ENCODE measurements at places on chromosomes 2 and 18.

DNA sequence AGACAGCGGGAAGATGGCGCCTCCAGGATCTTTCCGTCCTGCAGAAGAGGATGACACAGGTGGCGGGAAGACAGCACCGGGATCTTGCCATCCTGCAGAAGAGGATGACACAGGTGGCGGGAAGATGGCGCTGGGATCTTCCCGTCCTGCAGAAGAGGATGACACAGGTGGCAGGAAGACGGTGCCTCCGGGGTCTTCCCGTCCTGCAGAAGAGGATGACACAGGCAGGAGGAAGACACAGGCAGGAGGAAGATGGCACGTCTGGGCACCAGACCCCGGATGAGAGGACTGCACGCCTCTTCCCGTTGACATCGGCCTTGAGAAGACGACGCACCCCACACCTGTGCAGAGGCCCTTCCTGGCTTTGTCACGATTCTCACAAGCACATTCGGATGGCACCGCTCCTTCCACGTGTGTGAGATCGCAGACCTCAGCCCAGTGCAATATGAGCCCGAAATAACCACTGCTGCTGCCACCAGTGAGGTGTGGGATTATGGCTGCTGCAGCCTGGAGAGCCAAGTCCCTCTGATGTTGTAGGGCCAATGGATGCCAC is 79.4 kb upstream of the SNTG2 start:
- no peak for DNase-seq

DNA sequence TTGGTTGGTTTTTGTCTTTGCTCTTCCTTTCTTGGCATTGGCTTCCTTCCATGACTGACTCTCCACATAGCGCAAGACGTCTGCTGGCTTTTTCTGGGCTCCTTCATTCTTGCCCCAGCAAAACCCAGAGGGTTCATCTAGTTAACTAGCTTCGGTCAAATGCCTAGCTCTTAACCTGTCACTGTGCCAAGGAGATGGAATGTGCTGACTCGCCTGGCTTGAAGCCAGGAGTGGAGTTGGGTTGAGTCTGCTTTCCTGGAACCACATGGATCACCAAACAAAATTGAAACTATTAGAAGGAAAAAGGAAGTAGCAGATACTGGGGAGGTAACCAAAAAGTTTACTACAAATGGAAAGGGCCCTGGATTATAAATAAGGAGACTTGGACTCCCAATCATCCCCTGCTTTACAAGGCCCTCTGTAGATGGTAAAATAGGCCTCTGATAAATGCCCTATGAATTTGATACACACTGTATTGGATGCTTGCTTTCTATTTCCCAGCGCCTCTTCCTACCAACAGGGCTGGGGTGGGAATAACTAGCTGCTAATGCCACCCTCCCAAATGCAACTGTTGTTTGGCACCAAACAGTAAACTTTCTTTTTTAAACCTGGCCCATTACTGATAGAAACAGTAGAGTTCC is 11.3 kb downstream of the MALT1 start:
- no peak for DNase-seq

DNA sequence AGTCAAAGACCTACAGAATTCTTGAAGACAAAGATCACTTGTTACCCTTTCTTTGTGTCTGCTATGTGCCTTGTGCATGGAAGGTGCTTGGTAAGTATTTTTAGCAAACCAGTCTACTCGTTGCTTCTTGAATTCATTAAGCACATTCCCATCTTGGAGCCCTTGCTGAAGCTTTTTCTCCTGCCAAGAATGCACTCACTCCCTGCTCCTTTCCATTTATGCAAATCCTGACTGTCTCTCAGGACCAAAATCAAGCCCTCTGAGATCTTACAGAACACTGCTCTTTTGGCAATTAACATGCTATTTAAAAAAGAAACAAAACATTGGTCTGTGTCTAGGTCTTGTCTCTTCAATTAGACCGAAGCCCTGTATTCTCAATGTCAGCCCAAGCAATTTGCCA is 75.8 kb downstream of the CLHC1 start:
- DNase-seq: no peak

GRCh38 chr18:31918733-31919132 is 24.2 kb downstream of the TRAPPC8 start:
- no peak for DNase-seq

DNA sequence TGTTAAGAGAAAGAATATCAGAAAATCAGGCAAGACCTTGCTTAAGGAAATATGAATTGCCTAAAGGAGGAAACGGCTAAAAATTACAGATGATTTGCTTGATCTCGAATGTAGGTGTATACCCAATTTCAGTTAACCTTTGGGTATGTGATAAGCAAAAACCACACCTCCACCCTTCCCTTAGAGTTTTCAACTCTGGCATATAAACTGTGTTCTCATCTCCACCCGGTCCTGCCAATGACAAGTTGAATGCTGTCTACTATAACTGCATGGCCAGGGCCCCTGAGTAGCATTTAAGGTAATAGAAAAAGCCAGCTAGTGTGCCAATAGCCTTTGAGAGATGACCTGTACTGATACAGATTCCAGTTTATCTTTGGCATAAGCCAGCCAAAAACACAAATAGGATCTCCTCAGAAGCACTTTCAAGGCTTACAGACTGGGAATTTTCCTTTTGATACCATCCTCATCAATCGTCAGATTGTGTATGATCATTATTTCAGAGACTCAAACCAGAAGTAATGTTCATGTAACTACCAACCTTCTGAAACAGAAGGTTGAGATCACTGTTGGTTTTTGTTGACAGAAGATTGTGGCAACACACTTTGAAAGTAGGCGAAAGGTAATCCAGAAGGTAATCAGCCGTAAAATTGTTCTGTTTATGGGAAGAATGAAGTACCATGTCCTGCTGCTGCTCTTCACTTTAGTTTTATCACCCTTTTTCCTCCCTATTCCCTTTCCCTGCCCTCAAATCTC is 163.1 kb downstream of the GFPT1 start:
- DNase-seq: no peak

DNA sequence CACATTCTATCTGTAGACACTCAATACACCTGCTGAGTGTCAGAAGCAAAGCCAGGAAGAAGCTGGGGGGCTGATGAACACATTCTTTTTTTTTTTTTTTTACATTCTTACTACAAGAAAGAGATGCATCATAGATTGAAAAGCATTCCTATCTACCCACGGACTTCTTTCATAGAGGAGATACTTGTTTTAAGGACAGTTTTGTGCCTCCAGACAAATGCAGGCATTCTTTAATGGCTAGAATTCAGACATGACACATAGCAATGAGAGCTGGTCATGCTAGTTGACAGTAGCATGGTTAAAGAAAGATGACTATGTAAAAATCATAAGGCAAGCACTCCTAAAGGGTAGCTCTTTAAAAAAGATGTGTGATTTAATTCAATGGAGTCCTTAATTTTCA is 110.2 kb downstream of the EPHA4 start:
- DNase-seq: no peak

DNA sequence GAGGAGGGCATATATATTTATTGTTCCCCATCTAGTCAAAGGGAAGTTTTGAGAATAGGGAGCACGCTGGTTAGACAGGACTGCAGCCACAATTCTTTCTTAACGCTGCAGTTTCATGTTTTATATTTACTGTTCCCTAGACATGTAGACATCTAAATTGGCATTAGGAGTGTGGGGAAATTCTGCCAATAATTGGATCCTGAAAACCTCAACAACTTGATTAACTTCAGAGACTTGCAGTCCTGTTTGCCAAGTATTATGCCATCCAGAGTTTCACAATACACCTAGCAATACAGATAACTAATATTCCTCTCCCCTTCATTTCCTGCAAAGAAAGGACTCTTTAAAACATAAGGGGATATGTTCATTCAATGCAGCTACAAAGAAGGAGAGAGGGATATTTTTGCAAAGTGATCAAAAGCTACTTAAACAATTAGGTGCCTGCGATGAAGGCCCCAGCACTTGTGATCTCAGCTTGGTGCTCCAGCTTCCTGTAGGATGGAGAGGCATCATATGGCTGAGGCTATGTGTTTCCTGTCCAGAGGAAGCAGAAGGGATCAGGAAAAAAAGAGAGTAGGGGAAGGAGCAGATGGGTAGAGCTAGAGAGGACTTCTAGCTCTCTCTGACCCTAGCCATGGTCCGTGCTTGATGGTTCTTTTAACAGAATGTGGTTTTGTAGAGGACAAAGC is 264.4 kb downstream of the MTX2 start:
- DNase-seq: no peak

DNA sequence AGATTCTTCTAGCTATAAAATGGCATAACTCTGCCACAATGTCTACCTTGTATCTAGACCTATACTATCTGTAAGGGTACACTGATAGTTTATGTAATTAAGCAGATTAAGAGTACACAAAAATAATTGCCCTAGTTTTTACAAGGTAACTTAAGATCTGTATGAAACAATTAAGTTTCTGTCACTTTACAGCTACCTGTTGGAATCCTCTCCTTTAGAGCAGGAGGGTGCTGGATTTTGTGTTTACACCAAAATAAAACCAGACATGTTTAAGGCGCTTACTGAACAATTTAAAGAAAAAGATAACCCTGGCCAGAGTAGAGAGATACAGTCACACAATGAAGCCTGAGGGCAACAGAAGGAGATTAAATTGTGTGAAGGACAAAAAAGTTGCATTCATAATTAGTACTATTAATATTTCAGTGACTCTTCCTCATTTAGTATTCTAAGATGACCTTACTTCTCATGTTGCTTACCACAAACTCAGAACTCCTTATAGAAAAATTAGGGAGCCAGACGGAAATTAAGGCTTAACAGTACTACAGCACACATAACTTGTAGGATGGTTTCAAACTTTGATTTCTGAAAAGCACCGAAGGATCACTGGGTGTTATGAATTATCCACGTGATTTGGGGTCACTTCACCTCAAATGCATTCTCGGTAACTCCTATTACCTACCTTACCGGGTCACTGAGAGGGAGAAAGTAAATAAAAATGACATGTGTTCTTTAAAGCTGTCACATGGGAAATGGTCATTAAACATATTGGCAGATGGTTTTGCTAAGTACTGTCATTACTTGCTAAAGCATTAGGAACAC is 1.0 kb downstream of the DARS1 start:
- no peak for DNase-seq

DNA sequence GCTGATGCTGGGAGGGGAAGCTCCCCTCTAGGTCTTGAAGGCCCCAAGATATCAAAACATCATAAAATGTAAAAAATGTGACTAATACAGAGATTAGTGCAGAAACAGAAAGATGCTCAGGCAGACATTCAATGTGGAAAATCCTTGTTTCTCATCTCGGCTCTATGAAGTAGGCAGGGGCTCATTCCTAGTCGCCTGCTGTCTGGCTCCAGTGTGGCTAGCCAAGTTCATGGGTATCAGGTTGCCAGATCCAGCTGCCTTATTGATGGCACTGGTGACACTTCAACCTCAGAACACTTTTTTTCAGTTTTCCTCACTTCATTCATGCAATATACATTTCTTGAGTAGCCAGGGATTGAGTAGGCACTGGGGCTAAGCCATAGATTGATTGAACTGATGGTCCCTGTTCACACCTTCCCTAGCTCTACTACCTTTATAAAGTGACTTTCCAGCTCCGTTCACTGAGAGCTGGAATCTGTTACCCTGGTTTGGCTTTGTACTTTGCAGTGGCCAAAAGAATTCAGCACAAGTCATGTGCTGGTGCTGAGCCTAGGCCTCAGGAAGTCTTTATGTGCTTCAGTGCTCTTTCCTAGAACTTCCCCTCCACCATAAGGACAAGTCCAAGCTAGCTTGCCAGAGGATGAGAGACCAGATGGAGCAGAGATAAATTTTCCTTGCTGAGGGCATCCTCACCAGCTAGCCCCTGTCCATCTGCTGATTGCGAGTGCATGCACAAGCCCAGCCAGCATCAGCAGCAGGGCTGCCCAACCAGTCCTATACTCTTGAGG is 373.6 kb upstream of the ST6GAL2 start:
- DNase-seq: no peak

DNA sequence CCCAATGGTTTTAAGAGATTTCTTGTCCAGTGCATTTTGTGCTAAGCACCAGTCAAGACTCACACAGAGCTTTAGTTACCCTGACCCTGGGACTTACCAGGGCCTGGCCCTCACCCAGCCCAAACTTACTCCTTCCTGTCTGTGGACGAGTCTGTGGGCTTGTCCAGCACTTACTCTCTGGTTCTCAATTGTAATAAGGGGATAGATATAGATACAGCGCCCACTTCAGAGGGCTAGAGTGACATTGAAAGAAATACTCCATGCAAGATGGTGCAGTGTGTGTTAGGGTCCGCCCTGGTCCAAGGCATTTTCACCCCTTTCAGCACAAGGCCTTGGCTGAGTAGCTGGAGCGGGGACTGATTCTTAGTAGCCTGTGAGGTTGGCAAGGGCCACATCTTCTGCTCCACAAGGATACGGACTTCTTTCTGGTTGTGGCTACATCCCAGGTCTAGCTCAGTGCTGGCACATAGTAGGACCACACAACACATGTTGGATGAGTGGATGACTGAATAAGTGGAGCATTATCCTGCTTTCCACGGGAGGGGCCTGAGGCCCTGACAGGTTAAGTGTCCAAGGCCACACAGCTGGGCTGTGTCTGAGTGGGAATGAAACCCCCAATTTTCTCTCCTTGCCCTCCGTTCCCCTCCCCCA is 3.8 kb upstream of the ARID5A start:
- no peak for DNase-seq

- no peak for DNase-seq
Observed at GRCh38 chr2:241425368-241425767, 69.3 kb downstream of the FARP2 start.

- no peak for DNase-seq
Observed at GRCh38 chr2:196376984-196377877, 205.9 kb upstream of the STK17B start.

DNA sequence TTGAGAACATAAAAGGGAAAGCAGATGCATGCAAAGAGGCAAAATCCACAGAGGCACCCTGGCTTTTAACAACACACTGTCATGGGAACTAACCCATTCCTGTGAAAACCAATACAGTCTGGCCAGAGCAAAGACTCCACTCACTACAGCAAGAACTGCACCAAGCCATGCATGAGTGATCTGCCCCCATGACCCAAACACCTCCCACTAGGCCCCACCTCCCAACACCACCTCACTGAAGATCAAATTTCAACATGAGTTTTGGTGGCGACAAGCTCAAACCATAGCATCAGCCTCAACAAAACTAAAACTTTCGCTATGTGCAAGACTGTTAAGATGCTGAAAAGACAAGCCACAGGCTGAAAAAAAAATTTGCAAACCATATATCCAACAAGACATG is 162.8 kb downstream of the SMAD2 start:
- DNase-seq: no peak

GRCh38 chr18:44579745-44580144 is 100.9 kb upstream of the SETBP1 start:
- DNase-seq: no peak

DNA sequence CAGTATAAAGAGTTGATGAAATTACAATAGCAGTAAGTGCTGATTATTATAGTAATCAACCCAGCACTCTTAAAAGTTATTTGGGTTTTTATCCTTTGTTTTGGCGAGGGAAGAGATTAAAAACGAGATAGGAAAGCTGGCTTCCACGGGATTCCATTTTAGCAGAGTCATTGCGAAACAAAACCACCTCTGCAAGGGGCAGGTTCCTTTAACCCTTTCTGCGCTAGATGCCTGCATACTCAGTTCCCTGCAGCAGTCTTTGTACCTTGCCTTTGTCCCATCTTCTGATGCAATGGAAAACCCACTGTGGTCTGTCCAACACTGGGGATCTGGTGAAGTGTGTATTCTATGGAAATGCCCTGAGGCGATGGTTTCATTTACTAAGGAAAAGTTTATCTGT is 2.7 kb downstream of the YPEL5 start:
- no peak for DNase-seq

- no peak for DNase-seq
Observed at GRCh38 chr2:6999211-6999877, 82.1 kb downstream of the RNF144A start.

Measured in activated naive CD4-positive, alpha-beta T cell (primary cell).